ENCODE measurements at places on chromosomes 5 and 9. TPM values are rescaled to one million over a fixed set of nuclear protein-coding genes. Genes with fewer than 3 reads are reported as not detected.

Gene SLC6A7
- total RNA-seq, result not detected

Gene UBAC1
- total RNA-seq, result 66.0 TPM

Gene TXNDC8
- not detected for total RNA-seq

Gene PCDHGB5
- 2.0 TPM for total RNA-seq

Gene FXN
- 23.2 TPM for total RNA-seq

Gene PTTG1
- 425 TPM for total RNA-seq

Gene CTXN3
- total RNA-seq, result 0.09 TPM

Gene INSYN2B
- total RNA-seq, result 0.06 TPM

Gene MLANA
- not detected for total RNA-seq

Gene POU5F2
- 1.0 TPM for total RNA-seq

DNA sequence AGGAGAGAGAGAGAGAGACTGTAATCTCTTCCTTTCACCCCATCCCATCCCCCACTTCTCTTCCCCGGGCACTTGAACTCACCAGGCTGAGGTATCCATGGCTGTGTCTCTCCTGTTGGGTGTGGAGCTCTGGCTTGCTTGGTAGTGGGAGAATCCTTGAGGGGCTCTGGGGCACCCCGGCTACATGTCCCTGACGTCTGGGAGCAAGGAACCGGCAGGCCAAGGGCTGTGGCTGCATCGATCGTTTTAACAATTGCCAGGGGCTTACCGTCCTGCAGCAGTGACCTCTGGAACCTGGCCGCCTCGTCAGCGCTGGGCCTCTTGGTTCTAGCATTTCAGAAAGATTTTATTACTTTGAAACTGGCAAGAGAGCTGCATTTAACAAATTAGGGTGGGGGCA, 30.0 kb downstream of the FGF18 start:
- no peak for DNase-seq

GRCh38 chr9:79812507-79813257, 240.9 kb downstream of the TLE4 start:
- DNase-seq, result no peak

DNA sequence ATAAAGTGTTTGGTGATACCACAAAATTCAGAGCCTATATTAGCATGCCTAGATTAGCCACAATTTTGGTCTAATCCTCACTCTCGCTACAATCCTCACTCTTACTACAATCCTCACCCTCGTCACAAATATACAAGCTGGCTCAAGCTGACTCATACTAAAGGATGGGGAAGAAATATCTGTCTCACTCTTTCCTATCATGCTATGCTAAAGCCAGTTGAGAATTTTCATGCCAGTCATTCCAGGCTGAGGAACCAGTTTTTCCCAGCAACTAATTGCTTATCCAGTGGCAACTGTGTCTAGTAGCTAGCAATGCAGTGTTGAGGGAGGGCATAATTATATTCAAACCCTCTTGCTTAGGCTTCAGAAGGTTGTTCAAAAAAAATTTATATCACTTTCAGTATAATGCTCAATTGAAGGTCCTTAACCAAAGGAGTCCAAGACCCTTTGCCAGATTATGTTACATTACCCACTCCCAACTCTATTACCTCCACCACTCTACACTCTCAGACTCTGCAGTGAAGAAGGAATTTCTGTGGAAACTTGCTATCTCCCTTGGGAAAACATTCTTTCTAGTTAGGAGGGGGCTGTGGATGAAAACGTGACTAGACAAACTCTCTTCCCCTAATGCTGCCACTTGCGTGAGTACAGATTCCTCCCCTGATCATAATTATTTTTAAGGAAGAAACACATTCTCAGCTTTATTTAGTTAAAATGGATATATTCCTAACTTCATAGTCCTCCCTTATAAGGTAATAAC, 810.3 kb upstream of the ACO1 start:
- no peak for DNase-seq

- no peak for DNase-seq
Measured at GRCh38 chr9:137688725-137689124, 69.9 kb downstream of the EHMT1 start.

DNA sequence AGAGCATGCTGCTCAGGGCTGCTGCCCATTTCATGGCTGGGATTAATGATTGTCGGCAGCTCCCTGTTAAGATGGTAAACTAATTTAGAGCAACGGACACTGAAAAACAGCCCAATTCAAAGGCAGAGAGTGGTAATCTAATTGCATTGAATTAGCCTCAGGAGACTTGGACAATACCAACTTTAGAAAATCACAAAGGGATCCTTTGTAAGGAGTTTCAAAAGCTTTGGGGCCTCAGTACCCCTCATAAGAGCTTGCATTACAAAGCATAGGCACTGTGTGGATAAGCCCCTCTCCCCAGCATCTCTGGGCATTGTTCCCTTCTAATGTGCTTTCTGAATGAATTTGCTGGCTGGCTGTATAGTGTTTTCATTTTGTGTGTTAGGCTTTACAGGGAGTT, 6.7 kb downstream of the GLRA1 start:
- DNase-seq, result peak; percentile 92

GRCh38 chr9:36738318-36738976, 165.8 kb downstream of the MELK start:
- DNase-seq, result no peak
